ENCODE measurements at places on chromosomes 5 and 9.

- H3K4me3 ChIP-seq = no peak overlapping the region
- H3K27me3 ChIP-seq = no peaks in the 10 kb centered on the region
- H3K36me3 ChIP-seq = no peaks in the 10 kb centered on the region
- H3K27ac ChIP-seq = no peak overlapping the region
- no peaks in the 10 kb centered on the region for H3K4me1 ChIP-seq
These were observed 149.9 kb downstream of the FAM114A2 start for GRCh38 chr5:153888781-153889180.

DNA sequence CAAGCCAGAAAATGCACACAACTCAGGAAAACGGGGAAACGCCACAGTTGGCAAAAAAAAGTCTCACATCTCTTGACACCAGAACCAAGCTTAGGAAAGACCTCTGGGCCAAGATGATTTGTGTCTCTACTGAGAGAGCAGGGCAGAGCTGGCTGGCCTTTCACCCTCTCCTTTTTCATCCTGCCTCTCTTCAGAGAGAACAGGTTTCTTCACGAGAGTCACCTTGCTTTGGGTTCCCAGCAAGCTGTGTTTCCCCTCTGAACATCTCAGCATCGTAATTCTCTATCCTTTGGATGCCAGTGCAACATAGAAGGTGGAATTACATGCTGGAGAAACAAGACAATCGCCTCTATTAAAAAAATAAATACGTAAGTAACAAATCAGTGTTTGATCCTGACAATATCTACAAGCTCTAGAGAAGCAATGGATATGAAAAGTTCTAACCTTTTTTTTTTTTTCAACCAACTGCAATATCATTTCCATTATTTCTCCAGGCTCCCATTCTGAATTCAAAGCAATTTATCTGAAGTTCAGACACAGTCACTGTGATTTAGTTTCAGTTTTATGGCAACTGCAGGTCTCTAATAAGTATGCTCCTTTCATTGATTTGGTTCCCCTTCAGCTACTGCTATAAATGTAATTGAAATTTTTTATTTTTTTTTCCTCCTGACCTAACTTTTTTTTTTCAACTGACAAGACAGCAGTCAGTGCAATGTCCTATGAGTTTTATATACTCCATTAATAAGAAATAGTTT, 708.6 kb downstream of the DTWD2 start:
- no peak overlapping the region for H3K27ac ChIP-seq
- DNase-seq = no peak
- H3K27me3 ChIP-seq = no peaks in the 10 kb centered on the region
- H3K4me1 ChIP-seq = no peaks in the 10 kb centered on the region
- no peak overlapping the region for H3K4me3 ChIP-seq

DNA sequence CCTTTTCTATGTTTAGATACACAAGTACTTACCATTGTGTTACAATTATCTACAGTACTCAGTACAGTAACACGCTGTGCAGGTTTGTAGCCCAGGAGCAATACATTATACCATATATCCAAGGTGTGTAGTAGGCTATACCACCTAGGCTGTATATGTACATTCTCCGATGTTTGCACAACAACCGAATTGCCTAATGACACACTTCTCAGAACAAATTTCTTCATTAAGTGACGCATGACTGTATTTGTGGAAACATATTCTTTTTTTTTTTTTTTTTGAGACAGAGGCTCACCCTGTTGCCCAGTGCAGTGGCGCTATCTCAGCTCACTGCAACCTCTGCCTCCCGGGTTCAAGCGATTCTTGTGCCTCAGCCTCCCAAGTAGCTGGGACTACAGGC, 4.0 kb upstream of the RAD23B start:
- H3K36me3 ChIP-seq = no peaks in the 10 kb centered on the region
- no peak for DNase-seq
- H3K27ac ChIP-seq = no peak overlapping the region
- peaks cover 26% of the 10 kb centered on the region for H3K4me1 ChIP-seq

- no peak for DNase-seq
- peaks cover 17% of the 10 kb centered on the region for H3K27me3 ChIP-seq
- H3K4me1 ChIP-seq = peaks cover 59% of the 10 kb centered on the region
- no peaks in the 10 kb centered on the region for H3K36me3 ChIP-seq
- H3K27ac ChIP-seq = no peak overlapping the region
- no peak overlapping the region for H3K4me3 ChIP-seq
These were observed 382.3 kb downstream of the ACTL7B start for GRCh38 chr9:108473209-108474112.

DNA sequence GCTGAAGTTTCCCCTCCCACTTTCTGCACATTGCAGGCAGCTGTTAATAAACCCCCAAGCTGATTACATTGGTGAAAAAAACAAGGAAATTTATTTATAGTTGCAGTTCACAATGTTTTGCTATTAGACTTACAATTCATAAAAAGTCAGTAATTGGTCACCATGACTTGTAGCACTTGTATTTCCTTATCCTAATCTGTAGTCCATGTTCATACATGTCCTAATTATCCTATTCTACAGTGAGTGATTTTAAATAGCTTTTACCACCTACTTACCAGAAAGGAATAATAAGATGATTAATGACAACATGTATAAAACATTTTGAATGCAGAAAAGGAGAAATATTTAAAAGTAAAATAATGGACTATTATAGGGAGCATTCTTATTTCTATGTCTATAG, 760.0 kb upstream of the RIOK2 start:
- H3K27me3 ChIP-seq = no peaks in the 10 kb centered on the region
- no peaks in the 10 kb centered on the region for H3K4me1 ChIP-seq
- no peak overlapping the region for H3K27ac ChIP-seq
- H3K4me3 ChIP-seq = no peak overlapping the region
- no peak for DNase-seq
- H3K36me3 ChIP-seq = no peaks in the 10 kb centered on the region

- no peak for DNase-seq
- peaks cover 17% of the 10 kb centered on the region for H3K36me3 ChIP-seq
- peaks cover 14% of the 10 kb centered on the region for H3K4me1 ChIP-seq
These were observed 15.5 kb downstream of the ZBTB34 start for GRCh38 chr9:126875756-126876510.

DNA sequence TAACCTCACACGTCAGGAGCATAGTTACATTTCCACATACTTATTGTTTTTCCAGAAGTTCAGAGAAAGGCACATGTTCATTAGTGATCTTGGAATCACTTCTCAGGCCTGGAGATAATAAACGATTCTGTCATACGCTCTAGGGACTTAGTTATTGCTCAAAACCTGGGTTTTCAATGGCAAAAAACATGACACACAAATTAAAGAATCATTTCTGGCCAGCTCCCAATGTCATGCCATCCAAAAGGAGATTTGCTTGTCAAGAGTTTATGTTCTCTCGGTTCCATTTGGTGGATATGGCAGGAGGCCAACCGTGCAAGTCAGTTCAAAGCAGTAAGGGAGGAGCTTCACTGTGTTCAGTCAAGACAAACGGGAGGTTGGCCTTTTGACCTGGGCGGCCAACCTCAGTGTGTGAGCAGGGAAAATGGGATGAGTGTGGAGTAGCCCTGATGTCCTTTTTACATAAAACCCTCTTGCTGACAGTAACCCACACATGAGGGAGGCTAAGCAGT, 123.4 kb downstream of the NXNL2 start:
- peaks cover 12% of the 10 kb centered on the region for H3K4me1 ChIP-seq
- no peaks in the 10 kb centered on the region for H3K36me3 ChIP-seq
- no peak overlapping the region for H3K4me3 ChIP-seq
- no peak for DNase-seq
- H3K27me3 ChIP-seq = no peaks in the 10 kb centered on the region

- H3K27ac ChIP-seq = no peak overlapping the region
- DNase-seq = no peak
- peaks cover 24% of the 10 kb centered on the region for H3K27me3 ChIP-seq
- no peak overlapping the region for H3K4me3 ChIP-seq
- no peaks in the 10 kb centered on the region for H3K36me3 ChIP-seq
- H3K4me1 ChIP-seq = no peaks in the 10 kb centered on the region
These were observed 76.9 kb downstream of the SFXN1 start for GRCh38 chr5:175555168-175555785.

- no peak overlapping the region for H3K27ac ChIP-seq
- no peak for DNase-seq
- peaks cover 2% of the 10 kb centered on the region for H3K36me3 ChIP-seq
These were observed 58.6 kb downstream of the LHFPL2 start for GRCh38 chr5:78589923-78590322.

- H3K36me3 ChIP-seq = no peaks in the 10 kb centered on the region
- H3K27ac ChIP-seq = peak overlapping the region; percentile 17
- no peak for DNase-seq
- no peaks in the 10 kb centered on the region for H3K27me3 ChIP-seq
These were observed 13.6 kb upstream of the HAVCR1 start for GRCh38 chr5:157072508-157072907.

- H3K4me1 ChIP-seq = no peaks in the 10 kb centered on the region
- H3K4me3 ChIP-seq = no peak overlapping the region
- H3K36me3 ChIP-seq = no peaks in the 10 kb centered on the region
- no peak for DNase-seq
- no peaks in the 10 kb centered on the region for H3K27me3 ChIP-seq
These were observed 356.4 kb upstream of the GRAMD2B start for GRCh38 chr5:126066836-126067235.

DNA sequence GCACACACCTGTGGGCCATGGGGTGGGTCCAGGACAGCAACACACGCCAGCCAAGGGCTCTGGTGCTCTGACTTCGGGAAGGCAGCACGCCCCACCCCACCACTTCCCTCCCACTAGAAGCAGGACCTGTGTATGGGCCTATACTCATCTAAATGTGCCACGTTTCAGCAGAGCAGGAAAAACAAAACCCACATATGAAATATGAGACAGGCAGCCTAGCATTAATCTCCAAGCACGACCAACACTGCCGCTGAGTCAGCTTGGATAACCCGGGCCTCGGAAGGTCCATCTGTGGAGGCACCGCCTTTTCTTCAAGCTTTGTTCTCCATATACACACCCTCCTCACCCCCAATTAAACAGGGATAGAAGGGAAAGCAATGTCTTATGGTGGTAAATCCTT, 203.1 kb downstream of the ROR2 start:
- no peak overlapping the region for H3K4me3 ChIP-seq
- no peak overlapping the region for H3K27ac ChIP-seq
- no peak for DNase-seq
- no peaks in the 10 kb centered on the region for H3K4me1 ChIP-seq
- H3K36me3 ChIP-seq = no peaks in the 10 kb centered on the region

DNA sequence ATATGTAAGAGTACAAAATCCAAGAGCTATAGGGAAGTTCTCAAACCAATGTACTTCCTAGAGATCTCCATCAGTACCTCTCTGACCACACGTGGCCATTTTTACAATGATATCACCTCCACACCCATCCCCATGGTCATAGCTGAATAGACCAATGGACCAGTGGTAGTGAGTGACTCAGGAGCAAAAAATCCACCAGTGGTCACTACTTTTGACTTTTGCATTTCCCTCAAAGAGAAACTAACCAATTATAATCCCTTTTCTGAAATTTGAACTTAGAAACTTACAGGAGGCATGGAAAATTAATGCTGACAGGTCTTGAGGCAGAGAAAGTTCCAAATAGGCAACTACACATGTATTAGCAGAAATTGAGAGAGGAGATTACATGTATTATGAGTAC, 238.4 kb downstream of the TRPM3 start:
- no peaks in the 10 kb centered on the region for H3K27me3 ChIP-seq
- H3K4me1 ChIP-seq = no peaks in the 10 kb centered on the region
- H3K4me3 ChIP-seq = no peak overlapping the region
- no peak overlapping the region for H3K27ac ChIP-seq
- no peak for DNase-seq
- H3K36me3 ChIP-seq = no peaks in the 10 kb centered on the region

DNA sequence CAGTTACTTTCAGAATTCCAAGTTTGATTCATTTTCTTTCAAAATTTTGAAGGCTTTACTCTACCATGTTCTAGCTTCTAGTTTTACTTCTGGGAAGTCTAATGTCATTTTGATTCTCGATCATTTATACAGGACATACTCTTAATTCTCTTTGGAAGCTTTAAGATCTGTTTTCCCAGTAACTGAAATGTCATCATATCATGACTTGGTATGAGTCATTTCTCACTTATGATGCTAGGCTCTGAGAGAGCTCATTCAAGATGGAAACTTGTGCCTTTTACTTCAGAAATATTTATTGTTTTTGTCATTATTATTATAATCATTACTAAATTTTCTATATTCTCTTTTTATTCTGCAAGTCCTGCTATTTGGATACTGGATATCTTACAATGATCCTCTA, 222.3 kb downstream of the PARP8 start:
- no peak for DNase-seq
- H3K27ac ChIP-seq = no peak overlapping the region
- no peak overlapping the region for H3K4me3 ChIP-seq
- no peaks in the 10 kb centered on the region for H3K4me1 ChIP-seq
- no peaks in the 10 kb centered on the region for H3K36me3 ChIP-seq

Measured in HepG2 (cell line).